Activated CD4-positive, alpha-beta T cell treated with anti-CD3 and anti-CD28 coated beads for 36 hours (primary cell): ENCODE measurements at places on chromosomes 4 and X. TPM values are rescaled to one million over a fixed set of nuclear protein-coding genes. Genes with fewer than 3 reads are reported as not detected.
A peak's percentile ranks its signal among the peaks of the same experiment; 100 is the strongest.

DNA sequence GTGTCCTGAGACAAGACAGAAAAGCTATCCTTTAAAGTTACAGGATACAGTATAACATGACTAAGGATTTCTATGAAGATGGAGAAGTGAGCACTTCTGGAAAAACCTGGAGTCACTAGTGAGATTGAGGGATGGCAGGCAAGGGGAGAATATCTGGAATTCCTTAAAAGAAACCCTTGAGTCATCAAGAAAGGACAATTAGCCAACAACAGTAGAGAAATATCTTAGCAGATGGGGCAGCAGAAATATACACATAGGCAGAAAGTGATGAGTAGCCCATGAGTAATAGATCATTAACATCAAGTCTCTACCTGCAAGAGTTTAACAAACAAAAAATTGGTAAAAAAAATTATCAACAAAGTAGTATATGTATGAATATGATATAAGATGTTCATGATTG lies 858.8 kb upstream of the FRG1 start:
- H3K27me3 ChIP-seq: no peaks in the 10 kb centered on the region
- no peak overlapping the region for H3K4me3 ChIP-seq
- no peaks in the 10 kb centered on the region for H3K36me3 ChIP-seq
- no peaks in the 10 kb centered on the region for H3K4me1 ChIP-seq
- no peak for DNase-seq
- H3K27ac ChIP-seq: no peak overlapping the region

DNA sequence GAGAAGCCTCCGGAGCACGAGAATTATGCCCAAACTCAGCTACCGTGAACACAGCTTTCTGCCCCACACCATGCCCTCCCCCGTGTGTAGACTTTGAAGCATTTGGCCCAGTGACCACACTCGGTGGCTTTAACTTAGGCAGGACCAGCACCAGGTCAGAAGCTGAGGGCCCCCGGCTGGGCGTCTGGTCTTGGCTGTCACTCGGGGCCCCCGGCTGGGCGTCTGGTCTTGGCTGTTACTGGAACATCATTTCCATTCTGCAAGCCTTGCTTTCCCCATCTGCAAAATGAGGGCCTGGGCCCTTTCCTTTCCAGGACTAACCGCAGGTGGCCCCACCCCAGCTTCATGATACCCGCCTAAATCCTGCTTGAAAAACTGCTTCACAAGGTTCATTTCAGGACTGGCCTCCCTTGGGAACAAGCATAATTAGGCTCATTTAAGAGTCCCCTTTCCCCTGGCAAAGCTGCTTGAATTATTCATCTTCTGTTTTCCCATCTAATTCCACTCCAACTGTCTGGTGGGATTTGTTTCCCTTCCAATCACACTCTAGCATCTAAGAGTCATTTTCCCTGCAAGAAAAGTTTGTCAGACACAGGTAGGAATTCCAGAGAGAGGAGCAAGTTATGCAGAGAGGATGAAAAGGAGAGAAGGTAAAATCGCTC lies 82.5 kb downstream of the WFS1 start:
- peaks cover 10% of the 10 kb centered on the region for H3K27me3 ChIP-seq
- H3K4me3 ChIP-seq: no peak overlapping the region
- no peaks in the 10 kb centered on the region for H3K4me1 ChIP-seq

DNA sequence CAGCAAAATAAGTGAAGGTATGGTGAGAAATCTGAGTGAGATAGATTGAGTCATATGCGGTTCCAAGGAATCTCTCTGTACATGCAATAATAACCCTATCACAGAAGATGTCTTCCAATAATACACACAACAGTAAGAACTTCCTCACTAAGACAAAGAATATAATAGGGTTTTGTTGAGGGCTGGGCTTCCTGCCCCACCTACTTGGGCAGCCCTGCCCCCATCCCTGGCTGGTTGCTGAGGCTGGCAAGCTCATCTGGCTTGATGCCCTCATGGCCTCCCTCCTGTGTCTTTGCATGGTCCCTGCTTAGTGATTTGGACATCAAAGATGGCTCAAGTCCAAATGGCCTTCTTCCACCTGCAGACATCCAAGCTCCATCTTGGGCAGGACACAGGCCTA lies 2.7 kb downstream of the GEMIN8 start:
- H3K4me3 ChIP-seq: peak overlapping the region; percentile 44
- peaks cover 2% of the 10 kb centered on the region for H3K36me3 ChIP-seq
- H3K27me3 ChIP-seq: no peaks in the 10 kb centered on the region
- peak; percentile 29 for DNase-seq
- peaks cover 34% of the 10 kb centered on the region for H3K4me1 ChIP-seq
- H3K27ac ChIP-seq: peak overlapping the region; percentile 79

DNA sequence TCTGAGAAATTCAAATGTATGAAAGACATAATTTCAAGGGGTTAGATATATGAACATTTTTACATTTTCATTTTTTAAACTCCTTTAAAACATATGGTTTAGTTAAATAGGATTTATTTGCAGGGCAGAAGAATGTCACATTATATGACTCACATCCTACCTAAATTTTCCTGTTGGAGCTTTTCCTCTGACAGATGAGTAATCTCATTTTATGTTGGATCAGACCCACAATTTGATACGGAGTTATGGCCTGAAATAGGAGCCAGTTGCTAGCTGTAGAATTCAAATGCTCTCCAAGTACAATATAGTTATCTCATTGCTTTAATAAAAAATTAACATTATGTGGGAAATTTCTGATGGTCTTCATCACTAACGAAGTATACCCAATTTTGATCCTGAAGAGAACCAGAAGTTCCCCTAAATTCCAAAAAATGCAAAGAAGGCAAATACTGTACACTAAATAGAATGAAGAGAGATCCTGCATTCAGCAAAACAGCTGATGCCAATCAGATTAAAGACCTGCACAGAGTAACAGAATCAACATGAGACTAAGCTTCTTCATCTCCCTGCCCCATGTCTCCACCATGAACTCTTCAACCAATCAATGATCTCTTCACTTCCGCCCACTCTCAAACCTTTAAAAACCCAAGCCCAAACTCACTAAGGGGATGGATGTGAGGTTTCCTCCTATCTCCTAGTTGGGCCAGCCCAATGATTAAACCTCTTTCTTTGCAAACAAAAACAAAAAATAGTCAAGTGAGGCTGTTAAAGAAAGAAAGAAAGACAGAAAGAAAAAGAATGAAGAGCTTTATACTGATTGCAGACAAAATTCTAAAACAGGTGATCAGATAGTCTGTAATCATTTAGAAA lies 10.9 kb upstream of the EXOSC9 start:
- H3K4me3 ChIP-seq: no peak overlapping the region
- peaks cover 9% of the 10 kb centered on the region for H3K4me1 ChIP-seq
- no peak for DNase-seq
- H3K27me3 ChIP-seq: peaks cover 17% of the 10 kb centered on the region

FMR1NB gene
- total RNA-seq: not detected

DNA sequence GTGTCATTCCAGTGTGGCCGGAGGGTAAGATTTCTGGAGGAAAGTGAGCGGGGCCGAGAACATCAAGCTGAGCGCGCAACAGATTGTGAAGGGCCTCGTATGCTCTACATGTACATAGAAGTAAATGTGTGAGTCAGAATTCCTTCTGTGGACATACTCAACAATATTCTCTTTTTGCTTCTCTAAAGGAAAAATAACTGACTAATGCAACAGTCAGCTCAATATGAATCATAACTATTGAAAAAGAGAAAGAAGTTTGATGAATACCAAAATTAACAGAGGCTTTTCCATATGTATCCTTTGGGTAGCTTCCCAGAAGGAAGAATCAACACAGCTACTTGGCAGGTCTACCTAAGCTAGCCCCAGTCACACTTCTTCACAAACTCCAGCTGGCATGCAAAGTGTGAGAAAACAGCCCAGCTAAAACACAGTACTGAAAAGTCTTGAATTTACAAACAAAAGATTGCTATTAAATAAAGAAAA lies 87.5 kb upstream of the ZFP42 start:
- H3K36me3 ChIP-seq: no peaks in the 10 kb centered on the region
- H3K27ac ChIP-seq: no peak overlapping the region
- H3K27me3 ChIP-seq: no peaks in the 10 kb centered on the region
- DNase-seq: no peak
- H3K4me3 ChIP-seq: no peak overlapping the region
- no peaks in the 10 kb centered on the region for H3K4me1 ChIP-seq

UCP1 gene
- total RNA-seq: not detected

DNA sequence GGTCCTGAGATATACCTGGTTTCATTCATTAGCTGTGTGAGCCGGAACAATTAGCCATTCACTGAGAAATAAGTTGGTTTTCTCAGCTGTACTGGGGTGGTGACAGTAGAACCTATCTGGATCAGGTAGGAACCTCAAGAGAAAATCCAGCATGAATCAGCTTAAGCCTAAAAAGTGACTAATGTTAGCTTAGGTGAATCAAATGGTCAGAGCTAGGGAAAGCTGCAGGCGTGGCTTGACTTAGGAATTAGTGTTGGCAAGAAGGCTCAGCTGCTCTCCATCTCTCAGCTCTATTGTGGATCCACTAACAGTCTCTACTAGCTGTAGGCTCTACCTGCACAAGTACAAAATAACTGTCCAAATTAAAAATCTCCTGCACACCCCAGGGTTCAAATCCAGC lies 1025.5 kb downstream of the RAB28 start:
- peaks cover 3% of the 10 kb centered on the region for H3K36me3 ChIP-seq
- no peaks in the 10 kb centered on the region for H3K27me3 ChIP-seq
- no peak overlapping the region for H3K4me3 ChIP-seq

DNA sequence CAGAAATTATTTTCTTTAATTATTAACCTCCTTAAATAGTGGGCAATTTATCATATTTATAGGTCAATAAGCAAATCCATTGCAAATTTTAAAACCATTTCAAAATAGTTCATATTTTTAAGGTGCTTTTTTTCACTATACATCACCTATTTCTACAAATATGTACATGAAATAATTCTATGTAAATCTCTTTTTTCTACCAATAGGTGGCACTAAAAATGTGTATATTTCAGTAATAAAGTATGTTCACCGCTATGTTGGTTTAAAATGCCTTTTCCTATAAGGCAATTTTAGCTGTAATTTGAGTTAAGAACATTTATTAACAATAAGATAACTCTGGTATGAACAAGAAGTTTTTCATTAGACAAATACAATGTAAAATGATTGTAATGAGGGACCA lies 672.2 kb downstream of the KCTD8 start:
- no peaks in the 10 kb centered on the region for H3K4me1 ChIP-seq
- no peaks in the 10 kb centered on the region for H3K27me3 ChIP-seq
- H3K27ac ChIP-seq: no peak overlapping the region

ADH4 gene
- not detected for total RNA-seq

ITGB1BP2 gene
- total RNA-seq: 6.5 TPM

- H3K27me3 ChIP-seq: no peaks in the 10 kb centered on the region
- no peaks in the 10 kb centered on the region for H3K4me1 ChIP-seq
- no peaks in the 10 kb centered on the region for H3K36me3 ChIP-seq
- no peak for DNase-seq
- H3K27ac ChIP-seq: no peak overlapping the region
Observed at GRCh38 chrX:38999099-38999498, 197.8 kb downstream of the MID1IP1 start.

DNA sequence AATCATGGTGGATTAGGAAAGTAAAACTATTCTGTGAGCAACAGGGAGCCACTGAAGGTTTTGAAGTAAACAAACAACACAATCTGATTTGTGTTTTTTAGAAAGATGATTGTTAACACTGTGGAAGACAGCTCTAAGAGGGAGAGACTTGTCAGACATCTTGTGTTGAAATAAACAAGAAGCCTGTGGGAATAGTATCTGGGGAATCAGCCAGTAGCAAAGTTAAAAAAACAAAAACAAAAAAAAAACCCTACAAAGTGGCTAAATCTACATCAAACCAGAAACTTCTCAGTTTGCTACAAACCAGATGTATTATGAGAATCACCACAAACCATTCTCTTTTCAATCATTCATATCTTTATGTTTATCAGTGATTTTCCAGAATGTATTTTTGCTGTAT lies 125.7 kb upstream of the GPC4 start:
- H3K27me3 ChIP-seq: no peaks in the 10 kb centered on the region
- no peak overlapping the region for H3K27ac ChIP-seq
- DNase-seq: no peak
- no peak overlapping the region for H3K4me3 ChIP-seq
- no peaks in the 10 kb centered on the region for H3K4me1 ChIP-seq

GRCh38 chrX:136168929-136169735 lies 21.8 kb downstream of the FHL1 start:
- no peaks in the 10 kb centered on the region for H3K36me3 ChIP-seq
- no peaks in the 10 kb centered on the region for H3K27me3 ChIP-seq
- no peaks in the 10 kb centered on the region for H3K4me1 ChIP-seq

PLXNB3 gene
- 1.6 TPM for total RNA-seq

DNA sequence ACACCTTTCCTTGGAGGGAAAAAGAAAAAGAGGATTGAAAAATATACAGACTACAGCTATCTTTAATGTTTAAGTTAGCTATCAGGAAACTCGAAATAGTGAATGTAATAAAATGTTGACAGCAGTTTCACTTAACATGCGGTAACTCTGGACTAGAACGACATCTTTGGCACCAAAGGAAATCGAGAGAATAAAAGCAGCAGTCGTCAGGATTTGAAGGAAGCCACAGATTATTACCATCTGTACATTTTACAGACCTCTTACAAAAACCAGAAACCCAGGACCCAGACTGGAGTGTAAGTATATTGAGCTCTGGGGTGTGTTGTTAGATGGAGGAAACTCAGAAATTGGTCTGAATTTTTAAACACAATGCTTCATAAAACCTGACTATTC lies 51.6 kb upstream of the STOX2 start:
- no peak overlapping the region for H3K4me3 ChIP-seq
- H3K27ac ChIP-seq: no peak overlapping the region
- H3K36me3 ChIP-seq: no peaks in the 10 kb centered on the region
- DNase-seq: no peak

PITX2 gene
- 0.09 TPM for total RNA-seq

- H3K4me3 ChIP-seq: peak overlapping the region; percentile 95
- H3K27ac ChIP-seq: peak overlapping the region; percentile 96
- H3K36me3 ChIP-seq: peaks cover 59% of the 10 kb centered on the region
- H3K27me3 ChIP-seq: no peaks in the 10 kb centered on the region
- DNase-seq: peak; percentile 60
Observed at GRCh38 chr4:2932951-2933565, 30.1 kb downstream of the NOP14 start.

DNA sequence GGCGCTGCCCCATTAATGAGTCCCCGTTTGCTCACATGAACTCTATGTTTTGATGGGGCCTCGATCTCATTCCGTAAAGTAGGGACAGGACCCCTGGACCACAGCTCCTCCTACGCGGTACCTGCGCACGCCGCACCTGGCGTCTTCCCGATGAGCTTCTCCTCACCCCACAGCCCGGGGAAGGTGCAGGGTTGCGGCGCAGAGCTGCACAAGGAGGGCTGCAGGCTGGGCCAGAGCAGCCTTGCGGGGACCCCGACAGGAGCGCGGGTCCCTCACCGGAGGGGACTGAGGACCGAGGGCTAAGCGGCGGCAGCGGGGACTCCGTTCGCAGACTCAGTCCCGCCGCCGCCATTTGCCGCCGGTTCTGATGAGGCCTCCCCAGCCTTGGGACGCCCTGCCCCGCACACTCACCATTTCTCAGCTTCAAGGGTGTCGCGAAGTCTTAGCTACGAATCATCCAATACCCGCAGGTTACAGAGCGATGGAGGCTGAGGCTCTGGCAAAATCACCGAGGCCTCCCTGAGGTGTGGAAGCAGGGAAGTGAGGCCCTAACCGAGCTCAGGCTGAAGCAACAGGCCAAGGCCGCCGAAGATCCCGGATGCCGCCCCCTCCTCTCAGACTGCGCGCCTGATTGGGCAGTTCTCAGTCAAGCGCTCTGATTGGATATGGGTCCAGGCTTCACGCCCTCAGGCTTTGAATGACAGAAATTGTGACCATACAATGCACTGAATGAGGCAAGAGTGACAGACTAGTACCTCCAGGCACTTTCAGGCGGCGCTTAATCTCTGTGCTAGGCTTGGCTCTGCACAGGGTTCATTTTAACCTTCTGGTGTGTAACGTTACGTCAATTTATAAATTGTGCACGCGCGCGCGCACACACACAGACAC lies 25.1 kb downstream of the ZNF721 start:
- peaks cover 38% of the 10 kb centered on the region for H3K4me1 ChIP-seq
- peak; percentile 96 for DNase-seq
- peaks cover 69% of the 10 kb centered on the region for H3K36me3 ChIP-seq
- H3K27me3 ChIP-seq: no peaks in the 10 kb centered on the region
- peak overlapping the region; percentile 100 for H3K27ac ChIP-seq
